ENCODE measurements at places on chromosomes 7 and 10.

DNA sequence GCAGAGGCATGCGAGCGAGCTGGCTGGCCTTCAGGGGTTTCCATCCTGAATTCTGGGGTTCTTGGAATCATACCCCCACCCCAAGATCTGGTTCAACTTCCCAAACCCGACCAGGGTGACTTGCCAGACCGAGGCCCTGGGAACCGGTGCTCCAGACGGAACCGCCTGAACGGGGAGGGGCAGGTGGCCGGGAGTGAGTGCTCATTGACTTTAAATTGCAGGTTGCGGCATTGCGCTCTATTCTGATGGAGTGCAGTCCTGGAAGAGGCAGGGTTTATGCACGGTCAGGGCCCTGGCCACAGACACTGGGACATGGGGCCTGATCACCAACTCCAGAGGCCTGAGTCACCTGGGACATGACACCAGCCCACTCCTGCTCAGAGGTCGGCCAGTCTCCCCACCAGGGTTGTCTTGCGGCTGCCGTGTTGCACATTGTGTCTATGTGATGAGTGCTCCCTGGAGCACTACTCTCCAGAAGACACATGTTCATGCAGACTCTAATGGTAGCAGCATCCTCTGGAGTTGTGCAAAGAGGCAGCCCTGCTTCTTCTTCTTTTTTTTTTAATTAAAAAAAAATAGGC lies 5.8 kb upstream of the DDIT4 start:
- DNase-seq = no peak

DNA sequence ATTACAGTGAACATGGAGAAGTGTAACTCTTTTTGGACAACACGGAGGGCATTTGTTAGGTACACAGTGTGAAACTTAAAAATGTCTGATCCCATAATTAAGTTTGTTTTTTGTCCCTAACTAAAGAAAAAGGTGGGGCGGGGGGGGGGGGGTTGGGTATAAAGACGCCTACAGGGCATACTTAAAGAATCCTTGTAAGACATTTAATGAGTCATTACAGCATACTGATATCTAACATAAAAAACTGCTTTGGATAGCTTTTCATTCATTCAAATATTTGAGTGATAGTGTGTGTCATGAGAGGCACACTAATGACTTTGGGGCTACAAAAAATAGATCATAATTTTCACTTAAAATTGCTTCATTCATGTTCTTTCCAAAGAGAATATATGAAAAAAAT lies 31.2 kb downstream of the ZNRF2 start:
- DNase-seq = no peak

DNA sequence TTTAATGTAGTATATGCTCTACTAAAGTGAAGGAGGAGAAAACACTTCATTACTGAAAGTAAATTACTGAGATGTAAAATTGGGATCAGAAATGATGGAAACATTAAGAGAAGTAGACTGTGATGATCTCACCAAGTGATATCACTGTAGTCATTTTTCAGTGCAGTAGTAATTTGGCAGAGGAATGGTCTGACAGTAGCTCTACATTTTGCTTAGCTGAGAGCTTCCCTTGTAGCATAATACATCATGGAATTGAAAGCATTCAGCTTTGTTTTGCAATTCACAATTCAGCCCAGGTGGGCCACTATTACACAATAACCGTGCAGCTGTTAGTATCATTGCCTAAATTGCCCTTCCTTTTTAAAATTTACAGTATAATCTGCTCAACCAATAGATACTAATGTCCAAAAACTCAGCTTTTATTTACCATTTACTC lies 19.4 kb upstream of the CABCOCO1 start:
- DNase-seq = no peak

DNA sequence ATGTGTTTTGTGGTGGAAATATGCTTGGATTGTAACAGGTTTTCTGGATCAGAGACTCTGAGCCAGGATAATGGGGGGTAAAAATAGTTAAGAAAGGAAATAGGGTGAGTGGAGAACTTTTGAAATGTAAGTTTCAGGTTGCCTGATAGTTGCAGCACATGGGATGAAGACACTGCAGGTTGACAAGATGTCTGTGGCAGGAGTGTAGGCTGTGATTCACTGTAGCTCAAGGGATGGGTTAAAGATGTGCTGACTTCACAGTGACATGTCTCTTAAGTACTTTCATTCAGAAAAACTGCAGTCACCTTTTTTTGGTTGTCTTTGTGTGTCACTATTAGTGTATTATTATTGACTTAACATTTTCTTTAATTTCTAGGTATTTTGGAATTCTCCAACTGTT lies 63.5 kb upstream of the SLC39A12 start:
- no peak for DNase-seq

DNA sequence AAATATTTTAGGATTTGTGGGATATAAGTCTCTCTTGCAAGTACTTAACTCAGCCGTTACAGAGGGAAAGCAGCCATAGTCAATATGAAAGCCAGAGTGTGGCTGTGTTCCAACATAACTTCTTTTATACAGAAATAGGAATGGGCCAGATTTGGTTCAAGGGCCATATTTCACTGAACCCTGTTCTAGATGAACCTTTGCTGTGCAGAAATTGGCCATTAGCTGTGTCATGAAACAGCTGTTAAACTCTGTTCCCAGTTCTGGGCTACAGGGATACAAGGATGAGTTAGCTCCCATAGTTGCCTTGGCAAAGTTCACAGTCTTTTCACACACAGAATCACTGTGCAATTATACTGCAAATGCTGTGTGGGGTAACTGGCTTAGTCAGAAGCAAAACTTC lies 213.9 kb upstream of the LRRN3 start:
- DNase-seq = no peak

GRCh38 chr7:42522227-42522991 lies 285.4 kb upstream of the GLI3 start:
- no peak for DNase-seq

GRCh38 chr10:127943336-127943910 lies 36.5 kb downstream of the PTPRE start:
- DNase-seq = no peak

DNA sequence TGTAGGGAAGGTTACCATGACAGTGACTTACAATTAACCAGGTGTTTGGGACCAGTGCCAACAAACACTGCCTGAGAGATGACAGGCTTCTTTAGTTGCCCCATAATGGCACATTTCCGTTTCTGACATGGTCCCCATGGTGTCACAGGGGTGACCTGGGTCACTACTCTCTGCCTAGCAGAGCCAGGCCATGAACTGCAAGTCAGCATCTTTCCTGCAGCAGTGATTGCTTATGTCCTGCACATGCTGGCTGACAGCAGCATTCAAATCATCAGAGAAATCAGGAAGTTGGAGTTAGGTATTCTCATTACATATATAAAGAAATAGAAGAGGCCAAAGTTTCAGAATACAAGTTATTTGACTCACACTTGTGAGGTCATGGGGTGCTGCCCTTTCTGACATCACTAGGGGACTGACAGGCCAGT lies 47.1 kb upstream of the ZNRF2 start:
- DNase-seq = no peak

DNA sequence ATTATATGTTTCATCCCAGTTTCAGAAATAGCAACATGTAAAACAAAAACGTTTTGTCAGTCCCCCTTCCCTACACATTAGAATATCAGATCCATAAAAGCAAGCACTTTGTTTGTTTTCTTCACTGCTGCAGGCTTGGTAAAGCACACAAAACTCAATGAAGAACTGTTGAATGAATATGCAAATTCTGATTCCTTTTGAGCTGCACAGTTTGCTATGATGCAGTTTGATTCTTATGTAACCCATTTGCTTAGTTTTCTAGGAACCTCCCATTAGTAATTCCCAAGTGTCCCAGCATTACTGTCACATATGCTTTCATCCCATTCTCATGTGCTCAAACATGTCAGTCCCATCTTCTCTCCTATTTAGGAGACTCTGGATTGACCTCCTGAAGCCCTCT lies 26.1 kb upstream of the CHCHD3 start:
- no peak for DNase-seq

DNA sequence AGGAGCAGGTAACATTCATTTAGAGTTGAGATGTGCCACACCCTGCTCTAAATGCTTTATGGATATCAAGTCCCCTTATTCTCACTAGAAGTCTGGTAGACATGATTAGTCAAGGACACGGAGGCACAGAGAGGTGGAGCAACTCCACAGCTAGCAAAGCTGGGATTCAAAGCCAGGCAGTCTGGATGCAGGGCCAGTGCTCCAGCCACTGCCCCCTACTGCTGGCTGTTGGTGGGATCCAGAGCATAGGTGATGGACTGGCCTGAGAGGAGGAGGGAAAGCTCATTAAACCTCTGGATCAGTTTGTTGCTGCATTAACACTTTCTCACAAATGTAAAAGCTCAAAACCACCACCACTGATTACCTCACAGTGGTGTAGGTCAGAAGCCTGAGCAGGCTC lies 22.6 kb upstream of the KBTBD2 start:
- no peak for DNase-seq

DNA sequence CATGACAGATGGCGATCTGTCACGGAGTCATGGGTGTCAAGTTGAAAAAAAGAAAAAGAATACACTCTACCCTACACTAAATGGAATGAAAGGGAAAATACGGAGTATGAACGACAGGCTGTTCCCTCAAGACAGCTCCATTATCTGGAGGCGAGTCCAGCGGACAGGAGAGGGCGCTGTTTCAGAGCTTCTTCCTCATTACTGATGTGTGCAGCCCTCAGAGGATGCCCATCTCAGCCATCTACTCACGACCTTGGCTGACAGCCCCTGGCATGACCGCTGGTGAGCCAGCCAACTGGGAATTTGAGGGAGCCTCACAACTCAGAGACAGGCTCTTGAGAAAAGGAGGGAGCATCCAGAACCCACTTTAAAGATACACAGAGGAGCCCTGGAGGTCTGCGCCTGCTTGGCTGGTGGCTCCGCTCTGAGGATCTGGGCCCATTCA lies 49.6 kb upstream of the SMNDC1 start:
- no peak for DNase-seq

- no peak for DNase-seq
Measured at GRCh38 chr7:47693216-47693615, 111.3 kb upstream of the TNS3 start.

GRCh38 chr7:112411186-112411795 lies 39.0 kb upstream of the IFRD1 start:
- no peak for DNase-seq

DNA sequence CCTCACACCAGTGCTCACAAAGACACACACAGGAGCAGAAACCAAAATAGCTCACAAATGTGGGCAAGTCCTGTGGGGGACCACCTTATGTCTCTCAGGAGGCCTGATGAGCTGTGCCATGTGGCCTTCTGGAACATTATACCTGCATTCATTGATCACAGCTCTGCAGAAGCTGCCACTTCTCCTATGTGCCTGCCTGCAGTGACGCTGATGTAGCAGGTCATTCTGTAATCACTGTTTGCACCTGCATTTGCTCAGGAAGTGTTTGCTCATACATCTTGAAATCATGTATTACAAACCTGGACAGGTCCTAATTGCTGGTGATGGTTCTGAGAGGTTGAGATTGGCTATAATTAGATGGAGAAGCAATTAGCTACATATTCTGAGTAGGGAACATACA lies 310.2 kb downstream of the AUTS2 start:
- DNase-seq = no peak

GRCh38 chr10:111354859-111355258 lies 278.0 kb downstream of the ADRA2A start:
- no peak for DNase-seq

- no peak for DNase-seq
Measured at GRCh38 chr7:12158334-12159060, 52.6 kb upstream of the TMEM106B start.
